ENCODE measurements at places on chromosomes 16 and 17.

- DNase-seq = no peak
Measured at GRCh38 chr16:66986559-66986958, 1.8 kb upstream of the CES4A start.

- DNase-seq = no peak
Measured at GRCh38 chr17:10117581-10118001, 80.8 kb downstream of the GAS7 start.

GRCh38 chr17:74394977-74395376, 27.7 kb downstream of the GPR142 start:
- no peak for DNase-seq

DNA sequence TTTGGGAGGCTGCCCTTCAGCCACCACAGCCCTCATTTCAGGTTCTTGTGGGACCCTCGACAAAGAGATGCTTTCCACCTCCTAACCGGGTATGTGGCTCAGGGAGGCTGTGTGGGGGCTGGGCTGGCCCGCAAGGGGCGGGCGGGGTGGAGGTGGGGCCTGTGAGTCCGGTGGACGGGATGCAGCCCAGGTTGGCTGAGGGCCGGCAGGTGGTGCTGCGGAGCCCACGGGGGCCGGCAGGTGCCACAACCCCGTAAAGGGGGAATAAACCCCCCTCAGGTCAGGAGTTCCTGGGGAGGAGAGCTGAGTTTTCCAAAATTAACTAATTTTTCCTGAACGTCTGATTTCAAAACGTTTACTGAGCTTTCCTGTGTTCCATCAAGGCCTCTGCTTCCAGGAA, 4.9 kb upstream of the CIAO3 start:
- no peak for DNase-seq

- DNase-seq = no peak
Measured at GRCh38 chr17:79970576-79971068, 65.0 kb downstream of the TBC1D16 start.

GRCh38 chr16:66207139-66207882, 159.2 kb upstream of the CDH5 start:
- DNase-seq = no peak

- DNase-seq = peak; percentile 72
Measured at GRCh38 chr17:74987909-74988711, 678 bp downstream of the CDR2L start.

DNA sequence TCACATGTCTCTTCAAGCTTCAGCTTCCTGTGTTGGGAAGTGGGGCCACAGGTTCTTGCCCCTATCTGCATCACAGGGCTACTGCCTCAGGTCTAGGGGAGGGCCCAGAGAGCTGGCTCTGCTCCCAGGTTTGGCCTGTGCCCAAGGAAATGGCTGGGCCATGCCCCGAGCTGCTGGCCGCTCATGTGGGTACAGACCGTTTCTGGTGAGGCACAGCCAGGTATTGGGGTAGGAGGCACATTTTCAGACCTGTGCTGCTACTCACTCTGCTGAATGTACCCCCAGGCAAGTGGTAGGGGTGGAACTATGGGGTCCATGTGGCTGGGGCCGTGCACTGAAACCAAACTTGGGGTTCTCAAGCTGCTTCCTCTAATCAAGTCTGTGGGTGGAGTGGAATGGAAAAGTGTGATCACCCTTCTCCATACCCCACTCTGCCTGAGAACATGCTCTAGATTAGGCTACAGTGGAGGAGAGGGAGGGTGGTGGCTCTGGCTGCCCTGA, 4.6 kb downstream of the GAS2L2 start:
- DNase-seq = no peak

- DNase-seq = no peak
Measured at GRCh38 chr17:5672141-5672540, 87.8 kb upstream of the NLRP1 start.

GRCh38 chr17:46092991-46093390, 93.9 kb downstream of the STH start:
- no peak for DNase-seq

DNA sequence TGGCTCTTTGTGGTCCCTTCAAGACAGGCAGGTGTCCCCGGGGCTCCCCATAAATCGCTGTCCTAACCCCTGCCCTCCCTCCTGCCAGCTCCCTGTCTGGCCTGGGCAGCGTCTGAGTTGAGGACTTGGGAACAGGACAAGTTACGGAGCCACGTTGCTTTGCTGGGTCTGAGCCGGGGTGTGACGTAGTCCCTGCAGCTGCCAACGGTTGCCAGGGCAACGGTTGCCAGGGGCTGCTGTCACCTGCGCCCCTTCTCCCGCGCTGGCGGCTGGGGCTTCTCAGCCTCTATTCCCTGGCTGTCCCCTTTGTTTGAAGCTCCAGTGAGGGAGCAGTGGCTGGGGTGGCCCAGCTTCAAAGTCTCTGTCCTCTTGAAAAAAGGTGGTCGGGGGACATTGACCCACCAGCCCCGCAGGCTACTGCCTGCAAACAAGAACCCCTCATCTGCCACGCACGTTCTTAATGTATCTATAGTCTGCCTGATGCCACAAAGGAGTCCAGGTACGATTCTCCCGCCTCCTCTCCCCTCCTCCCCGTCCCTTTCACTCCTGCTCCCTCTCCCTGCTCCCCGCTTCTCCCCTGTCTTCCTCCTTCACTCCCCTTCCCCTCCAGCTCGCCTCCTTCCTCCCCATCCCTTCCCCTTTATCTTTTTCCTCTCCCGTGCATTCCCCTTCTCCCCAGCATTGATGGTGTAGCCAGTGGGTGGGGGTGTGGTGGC, 10.9 kb downstream of the ADGRG1 start:
- no peak for DNase-seq

GRCh38 chr16:3413730-3414379, 12.8 kb downstream of the ZNF174 start:
- DNase-seq = no peak

GRCh38 chr16:69620573-69620972, 54.8 kb downstream of the NFAT5 start:
- DNase-seq = no peak

GRCh38 chr17:48819466-48819865, 2.4 kb upstream of the TTLL6 start:
- DNase-seq = no peak

GRCh38 chr17:66939461-66940114, 24.9 kb upstream of the CACNG4 start:
- DNase-seq = no peak

GRCh38 chr16:7979448-7980132, 610.7 kb downstream of the TMEM114 start:
- DNase-seq = no peak

GRCh38 chr16:73371584-73372319, 323.8 kb upstream of the ZFHX3 start:
- no peak for DNase-seq

DNA sequence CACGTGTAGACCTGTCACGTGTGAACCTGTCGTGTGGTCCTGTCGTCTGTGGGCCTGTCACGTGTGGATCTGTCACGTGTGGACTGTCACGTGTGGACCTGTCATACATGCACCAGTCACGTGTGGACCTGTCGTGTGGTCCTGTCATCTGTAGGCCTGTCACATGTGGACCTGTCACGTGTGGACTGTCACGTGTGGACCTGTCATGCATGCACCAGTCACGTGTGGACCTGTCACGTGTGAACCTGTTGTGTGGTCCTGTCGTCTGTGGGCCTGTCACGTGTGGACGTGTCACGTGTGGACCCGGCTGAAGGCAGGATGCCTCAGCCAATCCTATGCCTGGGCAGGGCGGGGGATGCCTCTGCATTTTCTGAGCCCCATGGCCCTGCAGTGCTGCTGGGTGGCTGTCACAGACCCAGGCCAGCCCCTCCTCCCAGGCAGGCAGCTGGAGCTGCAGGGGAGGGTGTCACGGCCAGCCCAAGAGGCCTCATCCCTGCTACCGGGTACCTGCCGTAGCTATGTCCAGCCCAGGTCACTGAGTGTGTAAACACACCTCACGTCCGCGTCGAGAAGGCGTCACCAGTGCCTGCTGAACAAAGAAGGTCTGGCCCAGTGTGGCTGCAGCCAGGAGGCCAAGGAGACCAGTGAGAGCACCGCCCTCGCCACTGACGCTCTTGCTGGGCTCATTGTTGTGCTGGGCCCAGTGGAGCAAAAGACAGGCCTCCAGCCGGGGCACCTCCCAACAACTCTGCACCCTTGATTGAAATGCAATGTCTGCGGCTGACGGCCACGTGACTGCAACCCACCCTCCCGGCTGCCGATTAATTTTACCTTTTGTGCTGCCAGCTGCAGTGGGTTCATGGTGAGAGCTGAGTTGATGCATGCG, 18.6 kb upstream of the ACSF3 start:
- no peak for DNase-seq

DNA sequence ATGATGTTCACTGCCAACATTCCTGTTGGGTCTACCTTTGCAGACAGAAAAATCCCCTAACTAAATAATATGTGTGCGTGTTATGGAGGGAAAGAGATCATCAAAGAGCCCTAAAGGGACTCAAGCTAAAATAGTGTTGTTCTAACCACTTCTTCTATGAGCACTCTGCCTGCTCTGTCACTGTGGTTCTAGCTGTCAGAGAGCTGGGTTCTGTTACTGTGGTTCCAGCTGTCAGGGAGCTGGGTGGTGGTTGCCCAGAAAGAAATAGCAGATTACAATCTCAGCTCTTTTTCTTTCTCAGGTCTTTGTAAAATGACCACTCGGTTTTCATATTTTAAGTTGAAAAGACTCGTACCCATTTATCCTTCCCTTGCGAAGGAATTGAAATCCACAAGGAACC, 176.3 kb downstream of the HS3ST3A1 start:
- no peak for DNase-seq

DNA sequence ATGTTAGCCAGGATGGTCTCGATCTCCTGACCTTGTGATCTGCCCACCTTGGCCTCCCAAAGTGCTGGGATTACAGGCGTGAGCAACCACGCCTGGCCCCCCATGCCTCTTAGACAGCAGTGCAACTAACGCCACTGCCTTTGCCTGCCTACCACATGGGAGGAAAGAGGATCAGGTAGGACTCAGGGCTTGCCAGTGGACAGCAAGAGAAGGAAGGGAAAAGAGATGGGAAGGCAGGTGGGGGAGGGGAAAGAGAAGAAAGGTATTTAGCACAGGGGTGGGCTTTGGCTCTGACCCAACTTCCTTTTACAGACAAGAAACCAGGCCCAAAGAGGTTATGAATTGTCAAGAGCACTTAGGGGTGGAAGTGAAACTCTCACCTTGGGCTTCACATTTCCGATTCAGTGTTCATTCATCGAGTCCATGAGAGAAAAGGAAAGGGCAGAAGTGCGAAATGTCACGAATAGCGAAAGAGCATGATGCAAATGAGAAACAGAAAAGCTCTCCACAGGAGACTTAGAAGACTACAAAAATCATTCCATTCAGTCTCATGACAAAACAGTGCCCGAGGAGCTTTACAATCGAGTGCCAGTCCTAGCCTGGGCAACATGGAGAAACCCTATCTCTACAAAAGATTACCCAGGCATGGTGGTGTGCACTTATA, 36.4 kb downstream of the CDK5R1 start:
- no peak for DNase-seq

GRCh38 chr17:27609611-27610303, 21.2 kb upstream of the LGALS9 start:
- no peak for DNase-seq

DNA sequence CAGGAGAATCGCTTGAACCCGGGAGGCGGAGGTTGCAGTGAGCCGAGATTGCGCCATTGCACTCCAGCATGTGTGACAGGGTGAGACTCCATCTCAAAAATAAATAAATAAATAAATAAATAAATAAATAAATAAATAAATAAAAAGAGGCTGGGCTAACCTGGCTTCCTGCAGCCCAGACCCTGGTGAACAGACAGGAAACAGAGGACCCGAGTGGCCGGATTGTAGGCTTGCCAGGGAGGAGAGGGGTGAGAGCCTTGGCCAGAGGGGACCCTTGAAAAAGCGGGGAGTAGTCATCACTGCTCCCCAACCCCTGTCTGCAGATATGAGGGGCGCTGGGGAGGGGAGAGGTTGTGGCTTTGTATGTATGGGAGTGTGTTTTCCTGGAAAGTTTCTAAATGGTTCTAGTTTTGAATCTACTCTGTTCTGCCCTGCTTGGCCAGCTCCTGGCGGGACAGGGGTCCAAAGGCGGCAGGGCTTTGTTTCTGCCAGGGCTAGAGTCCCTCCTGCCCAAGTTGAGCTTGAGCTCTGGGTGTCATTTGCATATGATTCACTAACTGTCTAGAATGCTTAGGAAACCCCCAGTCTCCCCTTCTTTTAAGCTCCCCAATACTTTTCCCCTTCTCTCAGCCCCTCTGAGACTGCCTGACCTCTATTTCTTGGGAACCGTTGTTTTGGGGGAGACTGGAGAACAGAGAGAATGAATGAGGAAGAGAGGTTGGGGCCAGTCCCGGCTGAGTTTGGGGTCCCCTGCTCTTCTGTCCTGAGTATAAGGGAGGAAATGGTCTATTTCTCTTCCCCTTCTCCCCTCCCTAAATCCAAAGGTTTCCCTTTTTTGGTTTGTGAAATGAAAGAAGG, 16.4 kb downstream of the RARA start:
- DNase-seq = no peak
